Stimulated activated CD8-positive, alpha-beta memory T cell treated with anti-CD3 and anti-CD28 coated beads, Interleukin-4, amount 100 ng/mL, for 24 hours (primary cell): ENCODE measurements at places on chromosomes 7 and 10.

- DNase-seq: peak; percentile 44
Measured at GRCh38 chr7:901388-902154, 25.2 kb downstream of the GET4 start.

- DNase-seq: no peak
Measured at GRCh38 chr7:103894656-103895596, 94.5 kb downstream of the RELN start.

DNA sequence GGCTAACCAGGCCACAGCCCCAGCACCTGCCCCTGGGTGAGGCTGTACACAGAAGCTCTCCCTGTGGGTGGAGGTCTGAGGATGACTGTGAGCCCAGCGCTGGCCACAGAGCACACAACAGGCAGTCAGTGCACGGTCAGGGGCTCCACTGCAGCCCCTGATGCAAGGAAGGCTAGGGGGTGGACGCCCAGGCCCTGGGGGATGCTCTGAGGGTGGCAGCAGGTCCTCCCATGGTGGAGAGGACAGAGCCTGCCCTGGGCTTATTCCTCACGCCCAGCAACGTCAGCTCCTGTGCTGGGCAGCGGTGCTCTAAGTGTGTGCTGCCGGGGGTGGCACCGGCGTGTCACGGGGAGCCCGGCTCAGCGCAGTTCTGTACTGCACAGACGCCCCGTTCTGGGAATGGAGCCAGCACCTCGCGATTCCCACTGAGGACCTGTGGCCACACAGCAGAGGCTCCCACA is 223.2 kb downstream of the MAD1L1 start:
- no peak for DNase-seq

DNA sequence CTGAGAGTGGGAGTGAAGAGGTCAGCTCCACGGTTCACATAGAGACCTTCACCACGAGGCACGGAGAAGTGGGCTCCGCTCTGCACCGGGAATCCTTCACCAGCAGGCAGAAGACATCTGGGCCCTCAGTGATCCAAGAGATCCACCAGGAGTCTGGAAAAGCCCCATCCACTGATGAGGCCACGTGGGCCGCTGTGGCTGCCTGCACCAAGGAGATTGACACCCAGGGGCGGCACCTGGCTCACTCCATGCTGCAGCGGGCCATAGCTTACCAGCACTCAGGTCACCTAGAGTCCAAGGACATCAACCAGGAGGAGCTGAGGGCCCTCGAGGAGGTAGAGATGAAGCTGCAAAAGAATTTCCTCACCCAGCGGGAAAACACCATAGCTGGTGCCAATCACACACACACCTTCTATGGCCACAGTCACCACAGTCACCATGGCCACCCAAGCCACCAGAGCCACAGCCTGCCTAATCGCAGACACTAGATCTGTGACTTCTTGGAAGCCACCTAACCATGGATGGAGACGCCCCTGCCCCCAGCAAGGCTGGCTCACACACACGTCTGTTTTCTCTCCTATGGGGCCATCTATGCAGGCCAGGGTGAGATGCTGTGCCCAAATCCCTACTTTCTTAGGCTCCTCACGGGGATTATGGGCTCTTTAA is 694 bp downstream of the C10orf62 start:
- DNase-seq: peak; percentile 8

DNA sequence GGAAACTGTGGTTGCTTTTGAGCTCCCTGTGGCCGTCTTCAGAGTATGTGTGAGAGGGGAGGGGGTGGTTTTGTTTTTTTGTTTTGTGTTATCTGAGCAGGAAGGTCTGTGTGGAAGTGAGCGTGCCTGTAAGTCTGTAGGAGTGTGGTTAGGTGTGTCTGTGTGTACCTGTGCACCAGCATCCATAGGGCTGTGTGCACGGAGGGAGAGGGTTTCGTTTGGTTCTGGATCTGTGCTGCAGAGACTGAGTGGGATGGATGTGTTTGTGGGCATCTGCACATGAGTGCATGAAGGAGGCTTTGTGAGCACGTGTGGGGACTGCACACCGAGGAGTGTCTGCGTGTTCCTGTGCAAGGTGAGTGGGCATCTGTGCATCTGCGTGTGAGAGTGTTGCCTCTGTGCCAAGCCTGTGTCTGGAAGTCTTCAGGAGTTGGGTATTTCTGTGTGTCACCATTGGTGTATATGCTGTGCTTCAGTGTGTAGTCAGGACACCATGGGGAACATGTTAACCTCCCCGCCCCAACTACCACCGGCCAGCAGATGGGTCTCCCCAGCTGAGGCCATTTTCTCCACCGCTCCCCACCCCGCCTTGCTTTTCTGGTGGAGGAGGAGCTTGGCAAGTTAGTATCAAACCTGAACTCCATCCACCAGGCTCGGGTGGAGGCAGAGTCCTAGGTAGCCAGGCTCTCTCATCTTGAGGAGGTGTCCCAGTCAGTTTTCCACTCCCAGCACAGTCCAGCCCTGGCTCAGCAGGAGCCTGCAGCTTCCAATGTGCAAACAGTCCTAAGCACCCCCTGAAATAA is 7.1 kb upstream of the TLX1 start:
- DNase-seq: no peak

GRCh38 chr10:79292891-79293746 is 54.1 kb upstream of the PPIF start:
- DNase-seq: no peak

DNA sequence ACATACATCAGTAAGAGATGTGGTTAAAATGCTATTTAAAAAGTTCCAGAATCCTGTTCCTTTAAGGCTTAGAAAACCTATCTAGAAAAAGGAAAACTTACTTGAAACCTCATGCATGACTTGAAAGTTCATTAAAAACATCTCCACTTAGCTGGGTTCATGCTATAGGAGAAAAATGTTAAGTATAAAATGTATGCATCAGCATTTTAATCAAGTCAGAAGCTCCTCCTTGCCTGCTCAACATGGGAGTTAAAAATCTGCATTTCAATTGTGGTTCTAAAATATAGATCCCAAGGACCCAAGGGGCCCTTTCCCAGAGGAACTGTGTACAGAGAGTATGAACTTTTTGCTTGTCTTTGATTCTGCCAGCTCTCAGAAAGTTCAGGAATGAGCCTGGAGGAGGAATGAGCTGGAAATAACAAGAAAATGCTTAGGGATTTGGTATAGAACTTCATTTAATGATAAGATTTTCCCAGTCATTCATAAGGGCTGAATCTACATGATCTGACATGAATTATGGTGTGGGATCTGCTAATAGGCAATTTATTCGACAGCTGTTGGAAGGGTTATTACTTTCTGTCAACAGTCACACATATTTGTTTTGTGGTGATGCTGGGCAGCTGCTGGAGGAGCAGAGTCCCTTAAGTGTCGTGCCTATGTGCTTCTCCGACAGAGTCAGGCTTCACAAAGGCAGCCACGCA is 85.6 kb upstream of the MTPN start:
- DNase-seq: no peak

DNA sequence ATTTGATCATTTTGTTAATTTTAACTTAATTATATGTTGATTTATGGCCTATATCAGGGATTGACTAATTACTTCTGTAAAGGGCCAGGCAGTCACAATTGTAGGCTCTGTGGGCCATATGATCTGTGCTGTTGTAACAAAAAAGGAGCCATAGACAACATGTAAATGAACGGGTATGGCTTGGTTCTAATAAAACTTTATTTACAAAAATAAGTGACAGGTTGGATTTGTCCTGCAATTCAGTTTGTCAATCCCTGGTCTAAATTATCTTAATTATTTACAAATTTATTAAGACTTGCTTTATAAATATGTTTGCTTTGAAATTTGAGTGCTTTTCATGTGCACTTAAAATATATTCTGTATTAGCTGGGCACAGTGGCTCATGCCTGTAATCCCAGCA is 2.9 kb upstream of the HK1 start:
- no peak for DNase-seq

GRCh38 chr10:10818082-10818481 is 199.6 kb upstream of the CELF2 start:
- DNase-seq: no peak

- DNase-seq: peak; percentile 30
Measured at GRCh38 chr7:44534501-44534900, 6.6 kb downstream of the NPC1L1 start.

GRCh38 chr10:83515001-83515400 is 624.3 kb upstream of the GHITM start:
- DNase-seq: no peak

- DNase-seq: no peak
Measured at GRCh38 chr10:13648425-13648824, 61.7 kb downstream of the PRPF18 start.

GRCh38 chr7:152395112-152395511 is 40.7 kb downstream of the KMT2C start:
- DNase-seq: no peak

- no peak for DNase-seq
Measured at GRCh38 chr10:52387744-52388143, 73.7 kb downstream of the DKK1 start.

DNA sequence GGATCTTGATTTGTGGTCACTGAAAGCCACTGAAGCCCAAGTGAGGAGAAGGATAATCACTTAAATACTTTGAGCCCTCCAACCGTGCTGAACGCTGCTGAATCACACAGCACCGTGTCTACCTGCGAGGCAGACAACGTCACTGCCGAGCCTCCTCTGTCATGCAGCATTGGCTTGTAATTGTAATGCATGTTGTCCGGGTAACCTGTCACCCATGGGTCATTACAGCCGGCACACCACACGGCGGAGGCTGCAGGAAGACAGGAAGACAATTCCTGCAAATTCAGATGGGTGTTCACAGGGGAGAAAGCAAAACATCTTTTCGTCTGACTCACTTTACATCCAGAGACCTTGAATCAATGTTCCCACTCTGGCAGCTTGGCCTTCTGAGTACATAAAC is 546.1 kb upstream of the FOXK1 start:
- DNase-seq: no peak

DNA sequence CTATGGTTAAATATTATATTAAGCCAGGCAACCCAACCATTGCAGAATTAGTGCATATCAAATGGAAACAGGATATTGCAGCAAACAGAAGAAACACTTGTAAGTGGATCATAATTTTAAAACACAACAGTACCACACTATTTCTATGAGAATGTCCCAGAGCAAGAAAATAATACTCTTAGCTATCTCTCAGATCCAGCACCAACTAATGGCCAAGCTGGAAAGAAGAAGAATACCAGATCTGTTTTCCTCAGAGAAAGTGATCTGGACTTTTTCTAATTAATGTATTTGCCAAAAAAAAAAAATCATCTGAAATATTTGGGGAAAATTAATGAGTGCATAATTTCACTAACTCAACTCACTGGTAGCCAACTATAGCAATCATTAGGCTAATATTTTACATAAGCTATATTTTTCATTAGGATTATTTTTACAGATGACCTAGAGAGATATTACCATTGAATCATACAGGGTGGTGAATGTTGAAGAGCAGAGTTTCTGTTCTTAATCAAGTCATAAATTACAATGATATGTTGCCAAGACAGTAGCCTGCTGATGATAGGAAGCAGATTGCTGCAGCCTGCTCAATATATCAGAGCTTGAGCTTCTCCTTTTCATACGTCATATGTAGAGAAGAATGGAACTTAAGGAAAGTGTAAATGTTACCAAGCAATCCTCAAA is 995.4 kb upstream of the LRRN3 start:
- DNase-seq: no peak

- DNase-seq: no peak
Measured at GRCh38 chr7:101718363-101719122, 89.4 kb upstream of the MYL10 start.

DNA sequence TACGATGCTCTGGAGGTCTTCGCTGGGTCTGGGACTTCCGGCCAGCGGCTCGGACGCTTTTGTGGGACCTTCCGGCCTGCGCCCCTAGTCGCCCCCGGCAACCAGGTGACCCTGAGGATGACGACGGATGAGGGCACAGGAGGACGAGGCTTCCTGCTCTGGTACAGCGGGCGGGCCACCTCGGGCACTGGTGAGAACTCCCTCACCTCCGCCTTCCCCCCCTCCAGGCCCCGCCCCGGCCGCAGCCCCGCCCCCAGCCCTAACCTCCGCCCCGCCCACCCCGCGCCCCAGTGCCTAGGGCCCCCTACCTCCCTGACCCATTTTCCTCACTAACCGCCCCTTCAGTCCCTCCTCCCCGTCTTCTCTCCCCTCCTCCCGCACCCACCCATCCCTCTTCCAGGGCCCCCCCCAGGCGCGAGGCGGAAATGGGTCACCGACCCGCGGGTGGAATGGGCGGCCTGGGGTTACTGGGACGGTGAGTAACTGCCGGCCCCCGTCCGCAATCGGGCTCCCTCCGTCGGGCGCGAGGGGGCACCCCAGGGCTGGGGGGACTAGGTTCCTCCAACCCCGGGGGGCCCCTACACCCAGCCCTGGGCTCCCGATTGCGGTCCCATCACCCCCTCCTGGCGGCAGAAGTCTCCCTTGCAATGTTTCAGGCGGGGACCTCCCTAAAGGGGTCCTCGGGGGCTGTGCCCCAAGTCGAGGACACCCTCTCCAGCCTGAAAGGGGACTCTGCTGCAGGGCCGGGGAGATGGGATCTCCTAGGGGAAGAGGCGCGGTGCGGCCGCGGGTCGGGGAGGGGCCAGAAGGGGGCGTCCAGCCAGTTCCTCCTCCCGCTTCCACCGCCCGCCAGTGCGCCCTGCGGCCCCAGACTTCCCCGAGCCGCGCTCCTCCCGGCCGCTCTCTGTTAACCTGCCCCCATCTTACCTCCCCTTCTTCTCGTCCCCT is 2.1 kb downstream of the PCOLCE start:
- peak; percentile 75 for DNase-seq

GRCh38 chr7:28685644-28686417 is 272.3 kb downstream of the TRIL start:
- DNase-seq: no peak

DNA sequence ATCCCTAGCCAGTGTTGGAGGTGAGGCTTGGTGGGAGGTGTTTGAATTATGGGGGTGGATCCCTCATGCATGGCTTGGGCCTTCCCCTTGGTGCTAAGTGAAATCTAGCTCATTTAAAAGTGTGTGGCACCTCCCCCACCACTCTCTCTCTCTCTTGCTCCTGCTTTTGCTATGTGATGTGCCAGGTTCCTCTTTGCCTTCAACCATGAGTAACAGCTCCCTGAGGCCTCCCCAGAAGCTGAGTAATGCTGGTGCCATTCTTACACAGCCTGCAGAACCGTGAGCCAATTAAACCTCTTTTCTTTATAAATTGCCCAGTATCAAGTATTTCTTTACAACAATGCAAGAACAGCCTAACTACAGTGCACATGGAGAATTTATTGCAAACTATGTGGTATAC is 188.8 kb upstream of the POT1 start:
- DNase-seq: no peak

DNA sequence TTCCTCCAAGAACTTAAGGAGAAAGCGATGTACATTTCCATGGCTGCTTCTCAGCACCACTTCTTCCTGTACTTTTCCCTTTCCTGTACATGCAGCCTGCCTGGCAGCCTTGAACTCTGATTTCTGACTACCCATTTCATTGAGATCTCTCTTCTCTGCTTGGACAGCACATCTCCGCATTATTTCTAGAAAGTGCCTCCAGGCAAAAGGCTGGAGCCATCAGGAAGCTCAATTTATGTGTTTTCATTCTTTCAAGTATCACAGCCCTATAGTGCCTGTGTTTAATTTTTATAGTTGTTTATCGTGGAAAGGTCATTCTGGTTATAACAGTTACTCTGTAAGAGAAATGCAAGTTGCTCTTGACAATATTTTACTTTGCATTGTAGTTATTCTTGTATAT is 688.0 kb upstream of the ANKRD30A start:
- DNase-seq: no peak

- DNase-seq: no peak
Measured at GRCh38 chr10:35203745-35204144, 77.1 kb downstream of the CREM start.

- DNase-seq: no peak
Measured at GRCh38 chr7:79719216-79719615, 265.7 kb upstream of the MAGI2 start.

GRCh38 chr7:52925332-52925731 is 110.1 kb upstream of the POM121L12 start:
- DNase-seq: no peak

GRCh38 chr7:51075681-51076580 is 240.7 kb downstream of the COBL start:
- DNase-seq: no peak
